ENCODE measurements at places on chromosomes 13 and 19. TPM values are rescaled to one million over a fixed set of nuclear protein-coding genes. Genes with fewer than 3 reads are reported as not detected.

LILRA1 gene
- total RNA-seq: 0.50 TPM

CDK8 gene
- total RNA-seq: 22.7 TPM

SBSN gene
- not detected for total RNA-seq

LRRC63 gene
- total RNA-seq: not detected

LILRB5 gene
- total RNA-seq: 8.6 TPM

INSL3 gene
- total RNA-seq: not detected

LGALS7B gene
- not detected for total RNA-seq

VSTM2B gene
- total RNA-seq: not detected

DNA sequence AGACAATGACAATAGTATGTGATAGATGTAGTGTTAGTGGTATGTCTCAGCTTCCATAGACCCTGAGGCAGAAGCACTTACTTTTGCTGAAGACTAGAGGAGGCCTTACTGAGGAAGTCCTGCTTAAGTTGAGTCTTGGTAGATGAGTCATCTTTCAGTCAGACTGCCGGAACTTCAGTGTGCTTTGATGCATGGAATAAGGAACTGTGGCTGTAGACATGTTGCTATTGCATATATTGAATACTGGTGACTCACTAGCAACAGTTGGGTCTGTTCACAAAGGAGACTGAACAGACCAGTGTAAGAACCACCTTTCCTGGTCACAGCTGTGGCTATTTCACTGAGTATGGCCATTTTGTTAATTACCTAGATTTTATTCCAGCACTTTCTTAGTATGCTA, 1000.6 kb downstream of the OLFM4 start:
- H3K4me3 ChIP-seq: no peak overlapping the region
- DNase-seq: no peak
- H3K27ac ChIP-seq: no peak overlapping the region
- H3K4me1 ChIP-seq: no peaks in the 10 kb centered on the region

DNA sequence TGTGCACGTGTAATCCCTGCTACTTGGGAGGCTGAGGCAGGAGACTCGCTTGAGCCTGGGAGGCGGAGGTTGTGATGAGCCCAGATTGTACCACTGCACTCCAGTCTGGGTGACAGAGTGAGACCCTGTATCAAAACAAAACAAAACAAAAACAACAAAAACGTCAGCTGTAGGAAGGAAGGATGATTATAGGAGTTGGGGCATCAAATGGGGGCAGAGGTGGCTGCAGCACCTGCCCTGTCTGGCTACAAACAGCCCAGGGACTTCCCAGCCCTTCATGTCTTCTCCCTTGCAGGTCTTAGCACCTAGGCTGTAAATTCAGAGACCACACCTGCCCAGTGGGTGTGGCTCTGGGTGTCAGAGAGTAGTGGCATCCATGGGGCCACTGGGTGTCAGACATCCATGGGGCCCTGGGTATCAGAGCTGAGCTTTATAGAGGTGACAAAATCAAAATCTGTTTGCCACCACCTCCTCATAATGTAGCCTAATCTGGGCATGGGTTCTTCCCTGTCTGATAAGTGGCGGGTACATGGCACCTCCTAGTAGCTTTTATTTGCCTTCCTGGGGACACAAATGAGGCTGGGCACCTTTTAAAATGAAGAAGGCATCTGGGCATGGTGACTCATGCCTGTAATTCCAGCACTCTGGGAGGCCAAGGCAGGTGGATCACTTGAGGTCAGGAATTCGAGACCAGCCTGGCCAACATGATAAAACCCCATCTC, 4.7 kb upstream of the B3GNT3 start:
- H3K27me3 ChIP-seq: peaks cover 3% of the 10 kb centered on the region
- no peak overlapping the region for H3K4me3 ChIP-seq
- H3K36me3 ChIP-seq: no peaks in the 10 kb centered on the region
- DNase-seq: peak; percentile 85
- peak overlapping the region; percentile 63 for H3K27ac ChIP-seq

DNA sequence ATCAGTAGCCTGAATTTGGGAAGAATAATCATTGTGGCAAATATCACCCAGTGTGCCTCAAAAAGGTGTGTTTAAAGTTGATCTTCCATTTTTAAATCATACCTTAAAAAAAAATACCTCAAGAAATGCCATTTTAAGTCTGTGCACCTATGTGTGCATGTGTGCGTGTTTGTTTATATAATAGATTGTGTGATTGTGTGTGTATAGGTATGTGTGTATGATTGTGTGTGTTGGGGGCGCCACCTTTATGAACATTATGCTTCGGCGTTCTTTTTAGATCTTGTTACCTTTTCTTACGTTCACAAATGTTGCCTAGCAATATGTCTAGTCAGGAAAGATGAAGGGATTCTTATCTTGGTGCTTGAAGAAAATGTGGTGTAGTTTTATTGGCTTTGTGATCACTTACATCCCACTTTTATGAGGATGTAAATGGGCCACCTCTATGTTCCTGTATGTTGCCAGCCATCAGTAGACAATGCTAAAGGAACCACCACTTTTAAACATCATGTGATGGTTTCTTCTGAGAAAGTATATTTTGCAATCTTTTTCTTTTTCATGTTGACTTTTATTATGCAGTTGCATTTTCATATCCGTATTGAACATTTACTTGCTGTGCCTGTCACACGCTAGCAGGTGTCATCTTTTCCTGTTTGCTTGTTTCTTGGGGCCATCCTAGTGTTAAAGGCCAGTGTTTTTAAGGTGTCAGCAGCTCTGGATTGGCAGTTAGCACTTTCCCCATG, 2.2 kb upstream of the IRS2 start:
- no peak for DNase-seq
- H3K27me3 ChIP-seq: no peaks in the 10 kb centered on the region
- no peak overlapping the region for H3K27ac ChIP-seq
- H3K4me1 ChIP-seq: no peaks in the 10 kb centered on the region
- H3K4me3 ChIP-seq: no peak overlapping the region

DNA sequence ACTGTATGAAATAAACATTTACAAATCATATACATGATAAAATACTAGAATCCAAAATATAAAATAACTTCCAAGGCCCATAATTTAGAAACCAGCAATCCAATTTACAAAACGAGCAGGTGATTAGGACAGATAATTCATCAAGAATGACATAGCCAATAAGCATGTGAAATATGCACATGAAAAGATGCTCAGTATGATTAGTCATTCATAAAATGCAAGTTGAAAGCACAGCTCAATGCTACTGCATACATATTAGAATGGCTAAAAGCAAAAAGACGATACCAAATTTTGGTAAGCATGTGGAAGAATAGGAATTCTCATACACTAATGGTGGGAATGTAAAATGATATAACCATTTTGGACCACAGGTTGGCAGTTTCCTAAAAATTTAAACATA, 837.2 kb upstream of the MIR17HG start:
- H3K36me3 ChIP-seq: no peaks in the 10 kb centered on the region
- no peaks in the 10 kb centered on the region for H3K4me1 ChIP-seq
- no peak overlapping the region for H3K4me3 ChIP-seq
- no peak for DNase-seq
- no peak overlapping the region for H3K27ac ChIP-seq

DNA sequence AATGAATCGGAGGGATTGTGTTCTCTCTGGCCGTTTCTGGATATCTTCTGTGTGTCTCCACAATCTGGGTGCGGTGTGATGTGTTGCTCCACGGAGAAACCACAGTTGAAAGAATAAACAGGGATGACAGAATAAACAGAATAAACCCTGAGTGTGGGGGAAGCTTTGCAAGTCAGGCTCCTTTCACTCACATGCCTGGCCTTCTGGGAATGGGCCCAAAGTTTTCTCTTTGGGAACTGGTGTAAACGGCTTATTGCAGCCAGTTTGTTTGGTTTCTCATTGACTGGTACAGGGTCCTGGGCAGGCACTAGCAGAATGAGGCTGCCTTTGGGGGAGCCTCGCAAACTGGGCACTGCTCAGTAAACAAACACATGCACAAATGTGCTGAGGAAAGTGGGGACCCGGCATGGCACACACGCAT, 324.7 kb downstream of the DLEU7 start:
- no peaks in the 10 kb centered on the region for H3K36me3 ChIP-seq
- no peak overlapping the region for H3K27ac ChIP-seq
- no peak overlapping the region for H3K4me3 ChIP-seq

DNA sequence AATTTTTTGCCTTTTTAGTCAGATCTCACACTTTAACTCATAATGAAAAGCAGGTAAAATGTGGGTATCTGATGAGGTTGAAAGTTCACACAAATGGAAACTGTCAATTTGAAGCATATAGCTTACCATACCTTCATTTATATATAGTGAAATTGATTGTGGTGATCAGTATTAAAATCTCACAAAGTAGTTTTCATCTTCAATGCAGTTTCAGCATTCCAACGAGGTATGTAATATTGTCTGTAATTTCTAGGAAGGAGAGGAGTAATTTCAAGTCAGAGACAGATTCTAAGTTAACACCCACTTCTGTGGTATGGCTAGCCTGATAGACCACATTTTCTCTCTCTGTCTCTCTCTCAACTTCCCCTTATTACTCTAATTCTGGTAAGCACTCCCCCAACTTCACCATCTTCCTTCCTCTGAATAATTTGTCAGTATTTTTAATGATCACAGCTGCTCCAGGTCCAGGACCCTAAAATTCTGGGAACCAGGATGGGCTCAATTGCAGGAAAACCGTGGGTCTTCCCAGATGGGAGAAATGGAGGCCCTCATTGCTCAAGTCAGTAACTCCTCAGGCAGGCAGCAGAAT, 455.7 kb downstream of the FGF9 start:
- H3K4me1 ChIP-seq: no peaks in the 10 kb centered on the region
- no peak overlapping the region for H3K27ac ChIP-seq
- H3K36me3 ChIP-seq: no peaks in the 10 kb centered on the region
- no peaks in the 10 kb centered on the region for H3K27me3 ChIP-seq
- DNase-seq: no peak

DNA sequence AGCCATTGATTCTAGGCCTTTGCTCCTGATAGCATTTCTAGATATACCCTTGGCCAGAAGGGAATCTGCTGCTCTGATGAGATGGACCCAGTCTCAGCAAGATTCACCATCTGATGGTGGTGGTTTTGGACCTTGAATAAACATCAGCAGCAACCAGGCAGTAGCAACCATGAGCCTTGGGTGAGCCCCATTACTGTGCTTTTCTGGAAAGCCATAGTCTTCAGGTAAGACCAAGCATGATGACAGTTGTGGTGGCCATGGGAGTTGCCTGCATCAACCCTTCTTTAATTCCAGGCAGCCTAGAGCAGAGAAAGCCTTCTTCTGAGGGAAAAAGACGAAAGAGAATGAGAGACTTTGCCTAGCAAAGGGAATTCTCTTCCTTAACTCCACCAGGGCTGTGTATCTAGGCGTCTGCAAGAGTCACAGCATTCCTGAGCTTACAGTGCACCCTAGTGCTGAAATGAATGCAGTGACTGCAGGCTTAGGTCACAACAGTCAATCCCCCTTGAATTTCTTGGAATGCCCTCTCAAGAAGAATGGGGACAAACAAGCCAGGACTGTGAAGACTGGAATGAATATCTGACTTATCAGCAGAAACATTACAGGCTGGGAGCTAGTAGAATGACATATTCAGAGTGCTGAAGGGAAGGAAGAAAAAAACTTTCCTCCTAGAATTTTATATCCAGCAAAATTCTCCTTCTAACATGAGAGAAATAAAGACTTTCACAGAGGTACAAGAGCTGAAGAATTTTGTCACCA, 942.4 kb upstream of the PCDH20 start:
- H3K4me1 ChIP-seq: no peaks in the 10 kb centered on the region
- H3K4me3 ChIP-seq: no peak overlapping the region
- no peak for DNase-seq
- no peak overlapping the region for H3K27ac ChIP-seq

DNA sequence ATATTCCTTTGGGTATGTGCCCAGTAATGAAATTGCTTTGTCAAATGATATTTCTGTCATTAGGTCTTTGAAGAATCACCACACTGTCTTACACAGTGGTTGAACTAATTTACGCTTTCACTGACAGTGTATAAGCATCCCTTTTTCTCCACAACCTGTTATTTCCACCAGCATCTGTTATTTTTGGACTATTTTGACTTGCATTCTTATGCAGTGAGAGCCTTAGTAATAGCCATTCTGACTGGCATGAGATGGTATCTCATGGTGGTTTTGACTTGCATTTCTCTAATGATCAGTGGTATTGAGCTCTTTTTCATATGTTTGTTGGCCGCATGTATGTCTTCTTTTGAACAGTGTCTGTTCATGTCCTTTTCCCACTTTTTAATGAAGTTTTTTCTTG, 92.0 kb upstream of the SPATA13 start:
- H3K36me3 ChIP-seq: no peaks in the 10 kb centered on the region
- no peaks in the 10 kb centered on the region for H3K4me1 ChIP-seq
- no peak overlapping the region for H3K27ac ChIP-seq
- no peak overlapping the region for H3K4me3 ChIP-seq

DNA sequence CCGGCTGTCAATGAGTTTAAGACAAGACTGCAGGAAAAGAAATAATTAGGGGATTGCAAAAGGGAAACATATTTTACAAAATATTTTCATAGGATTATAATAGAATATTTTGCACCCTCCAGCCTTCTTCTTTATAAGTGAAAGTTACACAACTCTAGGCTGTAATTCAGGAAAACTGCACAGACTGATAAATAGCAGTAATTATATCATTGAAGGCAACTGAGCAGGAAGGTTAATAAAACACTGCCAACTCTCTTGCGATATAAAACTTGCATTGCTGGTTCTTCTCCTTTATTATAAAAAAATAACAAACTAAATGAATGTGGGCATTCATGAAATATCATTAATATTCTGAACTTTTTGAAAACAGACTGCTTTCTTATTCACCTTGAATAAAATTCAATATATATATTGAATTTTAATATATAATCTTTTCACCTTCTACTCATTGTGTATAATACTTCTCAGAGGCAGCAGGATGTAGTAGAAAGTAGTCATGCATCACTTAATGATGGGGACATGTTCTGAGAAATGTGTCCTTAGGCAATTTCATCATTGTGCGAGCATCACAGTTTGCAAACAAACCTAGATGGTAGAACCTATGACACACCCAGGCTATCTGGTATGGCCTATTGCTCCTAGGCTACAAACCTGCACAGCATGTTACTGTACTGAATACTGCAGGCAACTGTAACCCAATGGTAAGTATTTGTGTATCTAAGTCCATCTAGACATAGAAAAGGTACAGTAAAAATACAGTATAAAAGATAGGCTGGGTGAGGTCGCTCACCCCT, 24.9 kb upstream of the STARD13 start:
- H3K4me1 ChIP-seq: no peaks in the 10 kb centered on the region
- DNase-seq: no peak
- no peak overlapping the region for H3K27ac ChIP-seq
- no peak overlapping the region for H3K4me3 ChIP-seq
- H3K27me3 ChIP-seq: no peaks in the 10 kb centered on the region

DNA sequence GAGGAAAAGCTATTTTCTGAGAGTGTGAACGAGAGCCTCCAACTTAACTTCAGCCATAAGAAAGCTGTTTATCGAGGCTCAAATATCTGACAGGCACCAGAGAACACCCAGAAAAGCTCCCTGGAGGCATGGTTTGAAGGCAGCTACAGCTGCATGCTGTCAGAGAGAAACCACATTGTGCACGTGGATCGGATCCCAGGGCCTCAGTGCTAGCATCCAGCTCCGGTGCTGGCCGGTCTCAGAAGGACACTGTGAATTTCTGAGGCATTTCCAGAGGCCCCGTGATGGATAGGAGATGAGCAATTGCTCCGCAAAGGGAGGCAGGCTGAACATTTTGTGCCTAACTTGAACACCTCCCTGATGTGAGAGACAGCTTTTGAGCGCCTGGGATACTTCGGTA, 315.7 kb downstream of the FGF9 start:
- H3K27ac ChIP-seq: peak overlapping the region; percentile 13
- H3K4me1 ChIP-seq: no peaks in the 10 kb centered on the region
- DNase-seq: peak; percentile 37
- H3K36me3 ChIP-seq: no peaks in the 10 kb centered on the region

Measured in colonic mucosa (tissue), 4 donors.